Small intestine (tissue), 16 donors: ENCODE measurements at places on chromosomes 3 and 15.

DNA sequence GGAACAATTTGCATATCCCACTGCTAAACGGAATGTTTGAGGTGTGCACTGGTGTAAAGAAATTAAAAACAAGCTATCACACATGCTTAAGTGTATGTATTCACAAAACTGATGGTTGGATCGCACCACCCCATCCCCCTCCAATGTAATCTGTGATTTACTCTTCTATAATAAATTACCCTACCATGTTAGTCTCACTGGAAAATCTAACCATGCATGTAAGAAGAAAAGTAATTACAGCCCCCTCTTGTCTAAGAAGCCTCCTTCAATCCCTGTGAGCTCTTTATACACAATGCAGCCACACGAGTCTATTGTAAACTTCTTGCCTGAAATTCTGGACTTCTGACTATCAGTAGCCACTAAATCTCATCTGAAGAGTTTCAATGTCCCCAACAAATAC, 173.6 kb downstream of the ZBTB20 start:
- DNase-seq: no peak

GRCh38 chr3:114319453-114319852, 25.6 kb downstream of the TIGIT start:
- no peak for DNase-seq

- DNase-seq: no peak
These were observed 35.4 kb downstream of the CCDC191 start for GRCh38 chr3:114020907-114021306.

GRCh38 chr3:167054926-167055325, 325.2 kb downstream of the ZBBX start:
- no peak for DNase-seq

- no peak for DNase-seq
These were observed 428.1 kb downstream of the ROBO2 start for GRCh38 chr3:77467702-77468625.

DNA sequence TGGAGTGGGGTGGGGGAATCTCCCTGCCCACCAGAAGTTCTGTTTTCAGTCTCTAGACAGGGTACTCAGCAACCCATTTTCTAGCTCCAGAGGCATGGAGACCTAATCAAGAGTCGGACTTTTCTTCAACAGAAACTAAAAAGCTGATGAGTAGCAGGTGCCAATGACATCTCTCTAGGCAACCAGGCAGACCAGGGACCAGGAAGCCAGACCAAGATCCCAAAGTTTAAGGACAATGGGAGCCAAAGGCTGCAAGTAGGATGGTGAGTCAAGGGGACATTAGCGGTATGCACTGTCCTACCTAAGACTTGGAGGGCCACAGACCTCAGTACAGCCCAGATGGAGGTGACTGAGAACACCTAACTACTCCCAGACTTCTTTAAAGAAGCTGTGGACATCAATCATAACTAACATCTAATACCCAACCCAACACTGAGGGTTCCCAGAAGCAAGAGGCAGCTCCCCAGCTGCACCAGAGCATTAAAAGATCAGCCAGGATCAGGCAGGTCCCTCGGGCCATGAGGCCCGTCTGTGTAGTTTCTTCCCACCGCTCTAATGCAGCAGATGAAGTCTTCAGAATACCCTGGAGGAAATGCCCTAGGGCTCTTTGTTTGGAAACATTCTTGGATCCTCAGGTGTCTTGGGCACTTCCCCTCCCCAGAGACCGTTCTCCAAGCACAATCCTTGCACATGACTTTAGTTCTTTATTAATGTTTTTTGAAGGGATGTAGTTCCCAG, 979 bp downstream of the CCDC71 start:
- no peak for DNase-seq

- no peak for DNase-seq
These were observed 94.0 kb downstream of the LRRK1 start for GRCh38 chr15:101013201-101013550.
